Mesangial cell (primary cell): ENCODE measurements at places on chromosomes 6 and 20. TPM values are rescaled to one million over a fixed set of nuclear protein-coding genes. Genes with fewer than 3 reads are reported as not detected.

NR2E1 gene
- total RNA-seq, result not detected in 2 replicates

SCAND1 gene
- total RNA-seq, result 138 and 211 TPM in 2 replicates

AKAP12 gene
- 137 and 152 TPM in 2 replicates for total RNA-seq

OOEP gene
- total RNA-seq, result not detected in 2 replicates

TCF21 gene
- total RNA-seq, result 2.1 and 4.7 TPM in 2 replicates

RREB1 gene
- 14.7 and 22.7 TPM in 2 replicates for total RNA-seq
